ENCODE measurements at places on chromosomes 7 and 10.

- no peak overlapping the region for H3K4me3 ChIP-seq
- peaks cover 9% of the 10 kb centered on the region for H3K27me3 ChIP-seq
- H3K4me1 ChIP-seq: peaks cover 9% of the 10 kb centered on the region
- H3K36me3 ChIP-seq: no peaks in the 10 kb centered on the region
Observed at GRCh38 chr10:110401401-110402076, 96.2 kb upstream of the DUSP5 start.

DNA sequence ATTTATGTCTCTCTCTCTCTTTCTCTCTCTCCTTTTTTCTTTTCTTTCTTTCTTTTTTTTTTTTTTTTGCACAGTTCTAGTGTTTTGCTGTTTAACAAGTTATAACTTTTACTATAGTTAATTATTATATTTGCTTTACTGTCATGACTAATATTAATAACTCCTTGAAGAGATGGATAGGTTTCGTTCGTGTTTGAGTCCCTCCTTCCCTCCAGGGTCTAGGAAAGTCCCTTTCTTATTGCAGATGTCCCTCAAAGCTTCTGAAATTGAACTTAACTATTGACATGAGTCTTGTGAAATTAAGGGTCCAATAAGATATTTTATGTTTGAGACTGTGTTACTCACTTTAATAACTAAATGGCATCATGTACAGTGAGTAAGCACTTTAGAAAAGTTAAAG, 131.4 kb downstream of the PLXDC2 start:
- H3K27ac ChIP-seq: no peak overlapping the region
- DNase-seq: no peak
- no peaks in the 10 kb centered on the region for H3K27me3 ChIP-seq
- no peak overlapping the region for H3K4me3 ChIP-seq
- H3K36me3 ChIP-seq: no peaks in the 10 kb centered on the region

DNA sequence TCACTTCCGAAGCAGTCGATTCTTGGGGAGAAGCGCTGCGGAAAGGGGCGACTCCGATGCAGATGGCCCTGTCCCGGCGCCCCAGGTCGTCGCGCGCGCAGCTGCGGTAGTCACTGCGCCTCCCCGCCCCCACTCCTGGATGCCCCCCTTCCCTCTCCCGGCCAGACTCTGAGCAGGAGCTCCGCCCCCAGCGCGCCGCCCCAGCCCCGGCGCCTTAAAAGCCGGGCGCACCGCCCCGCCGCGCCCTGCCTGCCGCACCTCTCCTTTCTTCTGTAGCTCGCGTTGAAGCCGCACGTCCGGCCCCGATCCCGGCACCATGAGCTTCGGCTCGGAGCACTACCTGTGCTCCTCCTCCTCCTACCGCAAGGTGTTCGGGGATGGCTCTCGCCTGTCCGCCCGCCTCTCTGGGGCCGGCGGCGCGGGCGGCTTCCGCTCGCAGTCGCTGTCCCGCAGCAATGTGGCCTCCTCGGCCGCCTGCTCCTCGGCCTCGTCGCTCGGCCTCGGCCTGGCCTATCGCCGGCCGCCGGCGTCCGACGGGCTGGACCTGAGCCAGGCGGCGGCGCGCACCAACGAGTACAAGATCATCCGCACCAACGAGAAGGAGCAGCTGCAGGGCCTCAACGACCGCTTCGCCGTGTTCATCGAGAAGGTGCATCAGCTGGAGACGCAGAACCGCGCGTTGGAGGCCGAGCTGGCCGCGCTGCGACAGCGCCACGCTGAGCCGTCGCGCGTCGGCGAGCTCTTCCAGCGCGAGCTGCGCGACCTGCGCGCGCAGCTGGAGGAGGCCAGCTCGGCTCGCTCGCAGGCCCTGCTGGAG, at the start of gene INA:
TSS of gene INA (plus strand) at position 243 of the 817 bp plus-strand sequence. CDS start at position 317, 74 bp downstream.
- peak within 1 kb of the TSS; percentile 73 for H3K4me3 ChIP-seq
- peaks cover 60% of the 10 kb centered on the region for H3K27me3 ChIP-seq
- H3K36me3 ChIP-seq: no peaks in the 10 kb centered on the region
- H3K27ac ChIP-seq: no peak within 1 kb of the TSS

DNA sequence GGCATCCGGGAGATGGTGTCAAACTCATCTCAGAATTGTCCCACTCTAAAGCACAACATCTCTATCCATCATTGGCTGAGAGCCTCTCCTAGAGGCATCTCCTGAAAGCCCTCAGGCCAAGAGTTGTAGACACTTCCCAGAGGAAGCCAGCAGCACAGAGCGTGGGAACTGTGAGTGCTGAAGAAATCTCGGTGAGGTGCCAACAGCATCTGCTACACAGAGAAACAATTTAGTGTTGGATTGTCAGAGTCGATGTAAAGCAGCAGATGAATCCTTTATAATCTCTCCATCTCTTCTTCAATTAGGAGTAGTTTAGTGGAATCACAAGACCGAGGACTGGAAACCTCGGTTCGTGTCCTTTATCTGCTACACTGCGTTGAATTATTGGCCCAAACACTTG, 172.2 kb downstream of the C7orf25 start:
- no peaks in the 10 kb centered on the region for H3K36me3 ChIP-seq
- no peaks in the 10 kb centered on the region for H3K27me3 ChIP-seq
- no peaks in the 10 kb centered on the region for H3K4me1 ChIP-seq
- no peak overlapping the region for H3K27ac ChIP-seq

DNA sequence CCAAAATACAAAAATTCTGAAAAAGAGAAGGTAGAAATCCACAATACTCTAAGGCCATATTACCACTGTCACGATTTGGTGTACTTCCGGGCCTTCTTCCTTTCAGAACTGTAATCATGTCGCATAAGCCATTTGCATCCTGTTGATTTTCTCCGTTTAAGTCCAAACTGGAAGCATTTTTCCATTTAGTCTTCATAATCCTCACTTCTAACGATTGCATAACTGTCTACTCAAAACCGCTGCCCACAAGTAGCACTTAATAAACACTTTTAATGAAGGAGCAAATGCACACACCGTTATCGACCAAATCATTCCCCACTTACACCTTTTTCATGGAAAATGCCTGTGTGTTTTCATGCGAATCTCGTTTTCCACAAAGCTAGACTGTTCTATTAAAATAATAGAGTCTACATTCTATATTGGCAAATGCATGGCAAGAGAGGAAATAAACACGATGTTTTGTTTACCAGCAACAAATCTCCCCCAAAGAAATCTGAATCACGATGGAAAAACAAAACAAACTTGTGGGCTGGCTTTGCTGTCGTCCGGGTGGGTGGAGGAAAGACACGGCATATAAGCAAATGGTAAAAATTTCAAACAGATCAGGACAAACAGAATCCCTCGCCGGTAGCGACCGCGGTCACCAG, 1.0 kb downstream of the ATE1 start:
- peak overlapping the region; percentile 93 for H3K4me3 ChIP-seq
- H3K27me3 ChIP-seq: no peaks in the 10 kb centered on the region
- peaks cover 6% of the 10 kb centered on the region for H3K36me3 ChIP-seq

DNA sequence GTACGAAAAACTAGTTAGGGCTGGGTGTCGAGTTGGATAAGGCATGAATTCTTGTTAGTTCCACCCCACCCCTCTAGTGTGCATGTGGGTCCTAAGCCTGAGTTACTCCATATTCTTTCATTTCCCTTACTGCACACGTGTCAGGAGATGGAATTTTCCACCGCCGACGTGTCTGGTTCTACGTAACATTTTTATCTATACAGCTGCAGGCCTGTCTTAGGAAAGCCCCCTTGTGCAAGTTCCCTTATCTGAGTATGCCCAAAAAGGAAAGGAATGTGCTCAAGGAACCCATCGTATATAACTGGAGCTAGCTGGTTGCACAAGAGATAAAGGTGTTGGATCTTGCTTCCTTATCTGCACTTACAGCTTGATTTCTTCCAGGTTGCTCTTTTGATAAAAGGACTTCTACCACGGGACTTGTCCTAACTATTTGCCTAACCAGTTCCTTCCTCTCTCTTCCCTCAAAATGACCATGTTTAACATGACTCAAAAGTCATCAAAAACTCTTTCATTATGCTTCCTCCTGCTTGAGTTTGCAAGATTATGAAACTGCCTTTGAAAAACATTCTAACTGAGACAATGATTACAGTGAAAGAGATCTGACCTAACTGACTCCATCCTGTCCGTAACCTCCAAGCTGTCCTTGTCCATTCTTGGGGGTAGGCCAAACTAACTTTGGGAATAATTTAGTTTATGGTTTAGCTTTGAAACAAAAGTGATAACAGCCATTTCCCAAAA, 181.4 kb downstream of the AKR1D1 start:
- no peak for DNase-seq
- H3K27me3 ChIP-seq: peaks cover 2% of the 10 kb centered on the region

- no peak overlapping the region for H3K27ac ChIP-seq
- peaks cover 6% of the 10 kb centered on the region for H3K27me3 ChIP-seq
- DNase-seq: no peak
- no peaks in the 10 kb centered on the region for H3K4me1 ChIP-seq
Observed at GRCh38 chr7:46233585-46234329, 312.7 kb upstream of the IGFBP3 start.

DNA sequence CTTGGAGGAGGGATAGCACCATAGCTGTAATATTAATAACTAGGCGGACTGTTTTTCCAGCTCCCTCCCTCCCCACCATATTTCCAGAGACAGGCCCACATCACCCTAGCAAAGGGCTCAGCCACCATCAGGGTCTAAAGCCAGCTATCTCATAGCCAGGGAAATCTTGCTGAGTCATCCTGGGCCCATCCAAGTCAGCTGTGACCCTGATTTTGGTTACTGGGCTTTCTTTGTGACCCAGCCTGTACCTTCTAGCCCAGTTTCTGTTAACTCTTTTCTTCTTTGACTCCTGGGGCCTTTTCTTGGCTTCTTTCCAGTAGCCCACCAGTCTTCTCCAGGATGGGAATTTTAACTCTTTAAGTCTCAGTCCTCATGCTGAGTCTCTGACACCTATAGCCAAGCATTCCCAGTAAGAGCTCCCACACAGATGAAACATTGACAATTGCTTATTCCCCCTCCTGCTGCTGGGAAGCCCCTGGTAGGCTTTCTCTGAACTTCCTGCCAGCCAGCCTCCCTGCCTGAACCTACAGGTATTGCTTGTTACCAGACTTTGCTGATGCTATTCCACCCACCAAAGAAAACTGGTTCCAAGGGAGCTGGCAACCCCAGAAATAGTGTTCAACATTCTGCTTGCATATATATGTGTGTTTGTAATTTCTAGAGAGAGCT, 34.8 kb upstream of the ADO start:
- H3K27ac ChIP-seq: no peak overlapping the region
- peaks cover 2% of the 10 kb centered on the region for H3K27me3 ChIP-seq
- no peak overlapping the region for H3K4me3 ChIP-seq
- H3K4me1 ChIP-seq: peaks cover 18% of the 10 kb centered on the region
- H3K36me3 ChIP-seq: no peaks in the 10 kb centered on the region

All from activated naive CD8-positive, alpha-beta T cell treated with anti-CD3 and anti-CD28 coated beads, Interleukin-2, amount 10 ng/mL, durations not matched to agents 7 days and 5 days (primary cell).